ENCODE measurements at places on chromosomes 3 and 15.

DNA sequence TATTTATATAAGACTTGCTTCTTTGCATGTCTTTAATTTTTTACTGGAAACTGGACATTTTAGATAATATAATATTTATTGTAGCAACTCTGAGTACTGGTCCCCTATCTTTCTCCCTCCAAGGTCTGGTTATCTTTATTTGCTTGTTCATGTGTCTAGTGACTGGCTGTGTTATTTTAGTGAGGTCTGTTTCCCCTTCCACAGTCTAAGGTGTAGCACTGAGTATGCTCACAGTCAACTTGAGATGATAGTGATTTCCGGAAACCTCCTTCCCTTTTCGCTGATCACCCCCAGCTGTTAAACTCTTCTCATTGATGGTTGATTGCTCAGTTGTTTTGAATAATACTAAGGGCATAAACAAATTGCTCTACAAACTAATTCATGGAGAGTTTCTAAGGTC lies 37.0 kb downstream of the PCNP start:
- no peak for DNase-seq

GRCh38 chr15:31609906-31610305 lies 283.3 kb downstream of the KLF13 start:
- DNase-seq = no peak

GRCh38 chr3:44033123-44033522 lies 208.6 kb upstream of the TOPAZ1 start:
- no peak for DNase-seq

- no peak for DNase-seq
Observed at GRCh38 chr3:158312560-158313141, 202.8 kb downstream of the RSRC1 start.

- DNase-seq = no peak
Observed at GRCh38 chr3:71309342-71309741, 274.2 kb downstream of the FOXP1 start.

DNA sequence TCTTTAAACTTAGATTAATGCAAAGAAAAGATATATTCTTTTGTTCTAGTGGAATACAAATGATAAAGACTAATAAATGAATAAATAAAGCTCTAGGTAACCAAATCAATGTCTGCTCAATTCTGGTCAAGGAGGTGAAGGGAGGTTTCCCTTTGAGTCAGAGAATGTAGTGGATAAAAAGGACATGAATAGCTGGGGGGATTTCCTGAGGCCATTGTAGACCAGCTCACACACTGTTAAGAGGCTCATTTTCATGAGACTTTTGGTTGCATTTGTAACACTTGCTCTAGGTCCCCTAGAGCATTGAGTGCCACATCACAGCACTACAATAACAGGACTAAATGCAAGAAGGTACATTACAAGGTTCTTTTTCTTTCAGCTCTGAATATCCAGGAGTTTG lies 170.7 kb downstream of the TIGIT start:
- DNase-seq = no peak

DNA sequence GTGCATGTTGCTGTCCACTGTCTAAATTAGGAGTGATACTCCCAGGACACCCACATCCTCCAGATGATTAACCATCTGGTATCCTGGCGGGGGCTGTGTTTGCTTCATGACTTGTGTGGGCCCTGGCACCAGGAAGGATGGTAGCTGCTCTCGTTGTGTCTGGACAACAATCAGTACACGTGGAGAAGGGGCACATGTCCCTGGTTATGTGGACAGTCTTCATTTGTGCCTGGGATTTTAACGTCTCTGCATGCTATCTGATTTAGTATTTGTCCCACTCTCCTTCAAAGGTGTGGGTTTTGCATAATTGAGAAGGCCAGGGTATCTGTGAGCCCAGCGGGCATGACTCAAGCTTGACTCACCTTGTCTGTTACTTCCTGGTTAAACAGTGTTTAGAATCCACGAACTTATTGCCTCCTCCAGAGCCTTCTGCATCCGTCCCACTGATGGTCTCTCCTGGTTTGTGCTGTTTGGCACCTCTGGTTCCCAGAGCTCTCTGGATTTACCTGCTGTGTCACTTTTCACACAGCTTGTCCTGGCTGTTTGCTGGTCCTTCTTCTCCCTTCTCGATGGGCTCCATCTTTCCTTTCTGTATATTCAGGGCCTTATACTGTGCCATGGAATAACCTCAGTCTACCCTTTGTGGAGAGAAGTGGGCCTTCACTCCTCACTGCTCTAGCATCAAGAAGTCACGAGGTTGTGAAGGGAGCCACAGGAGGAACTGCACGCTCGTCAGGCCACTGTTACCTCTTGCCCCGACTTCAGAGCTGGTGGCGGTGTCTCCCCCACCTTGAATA lies 32.5 kb downstream of the ARNT2 start:
- DNase-seq = no peak

DNA sequence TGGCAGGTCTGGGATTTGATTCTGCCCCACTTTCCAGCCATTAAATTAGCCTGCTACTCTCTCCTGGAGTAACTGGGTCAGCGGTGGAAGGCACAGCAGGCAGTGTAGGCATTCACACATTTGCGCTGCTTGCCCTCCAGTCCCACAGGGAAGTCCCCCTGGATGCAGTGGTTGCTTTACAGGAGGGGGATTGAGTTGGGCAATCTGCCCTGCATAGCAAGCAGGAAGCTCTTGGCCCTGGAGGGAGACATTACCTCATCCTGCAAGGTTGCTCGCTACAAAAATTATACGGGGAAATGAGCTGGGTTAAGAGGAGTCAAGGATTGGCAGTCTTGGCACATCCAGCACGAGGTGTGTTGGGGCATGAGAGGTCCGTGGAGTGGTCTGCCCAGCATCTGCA lies 14.8 kb downstream of the MCM2 start:
- no peak for DNase-seq

DNA sequence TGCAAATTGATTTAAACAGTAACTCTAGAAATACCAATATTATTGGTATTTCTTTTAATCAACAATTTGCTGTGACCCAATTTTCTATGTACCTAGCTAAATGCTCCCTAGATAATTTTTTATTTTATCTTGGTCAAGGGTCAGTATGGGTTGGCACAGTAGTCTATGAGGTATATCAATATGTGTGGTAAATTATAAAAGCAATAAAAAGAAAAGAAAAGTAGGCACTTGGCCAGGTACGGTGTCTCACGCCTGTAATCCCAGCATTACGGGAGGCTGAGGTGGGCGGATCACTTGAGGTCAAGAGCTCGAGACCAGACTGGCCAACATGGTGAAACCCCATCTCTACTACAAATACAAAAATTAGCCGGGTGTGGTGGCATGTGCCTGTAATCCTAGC lies 34.0 kb upstream of the STIMATE start:
- DNase-seq = no peak

GRCh38 chr15:56992725-56993124 lies 74.3 kb downstream of the TCF12 start:
- DNase-seq = peak; percentile 49

GRCh38 chr3:53803816-53804695 lies 42.2 kb downstream of the CHDH start:
- no peak for DNase-seq

DNA sequence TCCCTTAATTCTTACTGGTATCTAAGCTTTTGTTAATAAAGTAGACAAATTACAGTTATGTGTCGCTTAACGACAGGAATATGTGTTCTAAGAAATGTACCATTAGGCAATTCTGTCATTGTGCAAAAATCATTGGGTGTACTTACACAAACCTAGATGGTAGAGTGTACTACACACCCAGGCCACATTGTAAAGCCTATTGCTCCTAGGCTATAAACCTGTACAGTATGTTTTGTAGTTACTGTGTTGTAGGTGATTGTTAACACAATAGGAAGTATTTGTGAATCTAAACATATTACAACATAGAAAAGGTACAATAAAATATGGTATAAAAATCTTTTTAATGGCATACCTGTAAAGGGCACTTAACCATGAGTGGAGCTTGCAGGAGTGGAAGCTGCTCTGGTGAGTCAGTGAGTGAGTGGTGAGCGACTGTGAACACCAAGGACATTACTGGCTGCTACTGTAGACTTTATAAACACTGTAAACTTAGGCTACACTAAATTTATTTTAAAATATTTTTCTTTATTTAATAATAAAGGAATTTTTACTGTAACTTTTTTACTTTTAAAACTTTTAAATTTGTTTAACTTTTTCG lies 47.4 kb downstream of the FSIP1 start:
- DNase-seq = no peak

DNA sequence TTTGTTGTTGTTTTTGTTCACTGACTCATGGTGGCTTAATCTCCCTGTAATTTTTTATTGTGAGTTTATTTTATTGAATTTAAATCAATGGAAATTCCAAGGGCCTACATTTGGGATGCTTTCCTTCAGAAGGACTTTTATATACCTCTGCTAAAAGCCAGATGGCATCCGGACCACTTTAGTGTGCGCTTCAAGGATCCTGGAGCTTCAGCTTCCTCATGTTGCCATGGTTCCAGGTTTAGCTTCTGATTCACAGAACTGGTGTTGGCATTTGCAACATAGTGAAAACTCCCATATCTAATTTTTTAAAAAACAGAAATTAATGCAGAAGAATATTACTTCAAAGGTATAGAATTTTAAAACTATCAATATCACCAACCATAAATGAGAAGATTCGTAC lies 8.5 kb upstream of the HACD2 start:
- no peak for DNase-seq

DNA sequence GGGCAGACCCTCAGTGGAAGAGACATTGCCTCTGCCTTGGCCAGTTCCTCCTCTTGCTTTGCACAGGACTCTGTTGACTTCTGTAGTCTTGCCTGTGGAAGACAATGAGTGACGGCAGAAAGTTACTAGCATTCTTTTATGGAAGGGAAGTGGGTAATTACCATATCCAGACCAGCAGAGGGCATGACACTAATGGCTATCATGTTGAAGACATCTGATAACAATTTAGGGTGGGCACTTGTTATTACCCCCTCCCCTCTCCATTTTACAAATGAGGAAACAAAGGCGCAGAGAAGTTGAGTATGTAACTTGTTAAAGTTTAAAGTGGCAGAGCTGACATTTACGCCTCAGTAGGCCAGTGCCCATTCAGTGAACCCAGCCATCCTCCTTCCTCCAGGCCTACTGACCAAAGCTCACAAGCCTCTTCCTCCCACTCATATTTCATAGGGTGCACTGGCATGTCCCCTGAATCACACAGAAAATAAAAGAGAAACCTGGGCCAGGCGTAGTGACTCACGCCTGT lies 48.2 kb upstream of the FMN1 start:
- no peak for DNase-seq

DNA sequence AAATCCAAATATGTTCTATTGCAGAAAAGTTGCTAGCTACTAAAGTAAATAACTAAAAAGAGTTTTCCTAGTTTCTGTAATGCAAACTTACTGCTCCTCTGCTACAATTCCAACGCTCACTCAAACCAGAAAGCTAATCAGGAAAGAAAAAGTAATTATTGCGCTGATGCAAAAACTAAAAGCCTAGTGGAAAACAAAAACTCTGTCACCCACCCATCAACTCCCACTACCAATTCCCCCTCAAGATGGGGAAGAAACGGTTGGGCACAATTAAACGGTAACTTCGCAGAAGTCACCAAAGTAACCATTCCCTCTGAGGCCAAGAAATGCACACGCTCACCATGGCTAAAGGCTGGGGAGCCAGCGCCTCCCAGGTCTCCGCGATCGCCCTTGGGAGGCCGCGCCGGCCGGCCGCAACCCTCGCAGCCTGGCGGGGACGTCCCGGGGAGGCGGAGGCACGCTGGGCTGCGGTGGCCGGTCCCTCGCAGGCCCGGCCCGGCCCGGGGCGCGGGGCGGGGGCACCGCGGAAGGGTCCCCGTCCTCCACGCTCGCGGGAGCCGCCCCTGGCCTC lies 684 bp downstream of the SLTM start:
- peak; percentile 15 for DNase-seq

GRCh38 chr15:95291898-95292472 lies 1038.5 kb upstream of the NR2F2 start:
- no peak for DNase-seq

GRCh38 chr3:37601832-37602231 lies 259.8 kb upstream of the CTDSPL start:
- no peak for DNase-seq

- DNase-seq = no peak
Observed at GRCh38 chr3:58492494-58492905, 604 bp downstream of the KCTD6 start.

DNA sequence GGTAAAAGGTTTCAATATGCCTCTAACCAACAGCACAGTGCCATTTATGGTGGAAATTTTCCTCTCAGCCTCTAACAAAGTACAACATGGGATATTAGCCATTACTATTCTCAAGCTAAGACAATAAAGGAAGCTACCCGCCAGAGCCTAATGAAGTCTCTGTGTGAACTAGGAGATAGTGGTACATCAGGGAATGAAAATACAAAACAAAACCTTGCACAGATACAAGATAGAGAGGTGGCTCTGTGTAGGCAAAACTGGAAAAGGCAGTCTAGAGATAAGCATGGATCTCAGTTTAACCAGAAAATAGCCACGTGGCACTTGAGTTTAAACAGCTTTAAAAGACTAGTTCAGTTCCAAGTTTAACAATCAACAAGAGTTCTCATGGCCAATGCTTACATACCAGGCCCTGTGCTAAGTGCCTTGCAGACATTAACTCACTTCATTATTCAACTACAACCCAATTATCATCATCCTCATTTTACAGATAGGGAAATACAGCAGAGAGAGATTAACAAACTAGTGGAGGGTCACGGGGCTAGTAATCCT lies 279.3 kb downstream of the IGSF11 start:
- DNase-seq = no peak

- DNase-seq = no peak
Observed at GRCh38 chr15:63505842-63506222, 1.4 kb downstream of the USP3 start.

DNA sequence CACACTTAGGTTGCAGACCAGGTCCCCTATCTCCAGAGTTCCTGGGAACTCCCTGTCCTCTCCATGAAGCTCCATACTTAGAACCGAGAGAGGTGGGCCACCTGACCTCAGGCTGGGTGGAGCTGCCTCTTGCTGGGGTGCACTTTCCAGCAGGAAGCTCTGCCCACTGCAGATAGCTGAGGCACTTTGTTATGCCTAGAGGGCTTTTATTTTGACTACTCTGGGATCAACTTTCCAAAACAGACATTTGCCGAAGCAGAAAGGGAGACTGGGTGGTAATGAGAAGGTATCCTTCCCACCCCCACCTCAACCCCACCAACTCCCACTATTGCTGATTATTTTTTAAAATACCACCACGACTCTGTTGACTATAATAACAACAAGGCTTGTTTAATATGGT lies 54.7 kb downstream of the CLDN11 start:
- no peak for DNase-seq

GRCh38 chr3:70530626-70531025 lies 218.2 kb upstream of the MDFIC2 start:
- no peak for DNase-seq

- no peak for DNase-seq
Observed at GRCh38 chr3:59572106-59572505, 522.3 kb upstream of the CFAP20DC start.

GRCh38 chr15:69540622-69541021 lies 88.0 kb downstream of the RPLP1 start:
- no peak for DNase-seq

DNA sequence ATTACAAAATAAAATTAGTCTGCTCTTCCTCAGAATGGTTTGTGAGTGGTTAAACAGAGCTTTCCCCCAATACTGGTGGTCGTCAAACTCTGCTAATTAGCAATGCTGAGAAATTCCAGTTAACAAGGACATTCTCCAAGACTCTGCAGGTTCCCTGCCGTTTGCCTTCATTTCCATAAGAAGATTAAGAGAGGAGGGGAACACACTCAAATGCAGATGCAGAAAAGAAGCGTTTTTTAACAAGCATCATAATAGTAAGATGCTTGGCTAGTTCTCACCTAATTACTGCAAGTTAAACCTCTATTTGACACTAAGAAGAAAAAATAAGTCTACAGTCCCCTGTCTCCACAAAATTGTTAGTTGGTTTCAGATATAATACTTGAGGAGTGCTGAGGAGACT lies 3.7 kb upstream of the SOX2 start:
- no peak for DNase-seq

GRCh38 chr3:179166561-179167201 lies 18.5 kb downstream of the PIK3CA start:
- DNase-seq = no peak

Measured in CD14-positive monocyte (primary cell).